ENCODE measurements at places on chromosomes 2 and 18.

DNA sequence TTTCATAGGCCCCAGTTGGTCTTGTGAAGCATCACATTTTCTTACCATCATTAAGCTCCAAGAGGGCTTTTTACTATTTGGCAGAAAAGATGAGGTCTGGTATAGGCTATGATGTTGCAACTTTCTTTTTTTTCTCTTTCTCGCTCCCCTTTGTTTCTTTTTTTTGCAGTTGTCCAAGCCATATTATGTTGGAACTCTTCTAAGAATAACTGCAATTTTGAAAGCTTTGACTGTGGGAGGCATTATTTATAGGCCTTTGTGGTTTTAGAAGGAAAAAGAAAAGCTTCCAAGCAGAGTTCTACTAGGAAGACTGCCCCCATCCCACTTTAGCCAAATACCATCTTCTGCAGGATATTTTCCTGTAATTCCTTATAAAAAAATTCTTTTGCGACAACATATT lies 571.6 kb downstream of the ARHGAP15 start:
- DNase-seq: no peak

DNA sequence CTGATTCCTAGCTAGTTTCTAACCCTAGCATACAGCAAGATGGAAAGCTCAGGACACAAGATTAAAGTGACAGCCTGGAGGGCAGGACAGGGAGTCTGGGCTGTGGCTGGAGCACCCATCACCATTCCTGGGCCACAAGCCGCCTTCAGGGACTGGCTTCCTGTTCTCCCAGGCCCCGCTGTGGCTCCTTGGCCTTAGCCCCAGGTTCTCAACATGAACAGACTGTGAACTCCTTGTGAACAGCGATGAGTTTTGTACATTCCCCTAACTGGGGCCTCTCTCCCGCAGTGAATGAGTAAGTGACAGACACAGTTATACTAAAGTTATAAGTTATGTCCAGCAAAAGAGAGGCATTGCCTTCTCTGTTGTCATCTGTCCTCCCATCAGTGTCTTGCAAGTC lies 35.9 kb upstream of the SLC14A1 start:
- no peak for DNase-seq

DNA sequence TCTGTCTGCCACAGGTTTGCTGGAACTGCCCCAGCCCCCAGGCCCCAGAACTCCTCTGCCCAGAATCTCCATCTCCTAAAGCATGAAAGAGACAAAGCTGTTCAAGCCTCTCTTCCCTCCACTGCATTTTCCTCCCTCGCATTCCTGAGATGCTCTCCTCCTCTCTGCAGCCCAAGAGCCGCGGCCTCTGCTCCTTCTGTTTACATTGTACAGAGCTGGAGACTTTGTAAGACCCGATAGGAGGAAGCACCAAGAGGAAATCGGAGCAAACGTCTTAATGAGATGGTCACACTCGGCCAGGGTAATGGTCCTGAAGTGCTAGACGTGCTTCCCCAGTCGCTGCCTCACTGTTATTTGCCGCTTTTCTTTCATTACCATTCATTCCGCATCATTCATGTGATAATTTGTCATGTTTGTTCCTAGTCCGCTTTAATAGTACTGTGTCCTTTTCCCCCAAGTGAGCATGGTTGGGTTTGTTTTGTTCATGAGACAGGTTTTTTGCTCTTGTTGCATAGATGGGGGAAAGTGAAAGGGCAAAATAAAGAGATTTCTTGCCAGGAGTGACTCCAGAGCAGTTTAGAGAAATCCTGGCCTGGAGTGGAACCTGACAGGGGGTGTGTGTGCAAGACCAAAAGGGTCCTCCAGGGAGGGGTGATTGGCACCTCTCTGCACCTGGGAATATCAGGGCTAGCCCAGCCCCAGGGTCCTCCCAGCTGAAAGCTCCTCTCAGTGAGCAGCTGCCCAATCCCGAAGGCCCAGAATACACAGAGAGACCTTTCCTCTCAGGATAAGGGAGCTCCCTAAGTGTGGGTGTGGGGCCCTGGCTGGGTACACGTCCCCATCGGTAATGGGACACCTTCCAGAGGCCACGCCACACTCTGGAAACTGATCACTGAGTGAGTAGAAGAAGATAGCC lies 44.9 kb upstream of the ID2 start:
- DNase-seq: no peak

DNA sequence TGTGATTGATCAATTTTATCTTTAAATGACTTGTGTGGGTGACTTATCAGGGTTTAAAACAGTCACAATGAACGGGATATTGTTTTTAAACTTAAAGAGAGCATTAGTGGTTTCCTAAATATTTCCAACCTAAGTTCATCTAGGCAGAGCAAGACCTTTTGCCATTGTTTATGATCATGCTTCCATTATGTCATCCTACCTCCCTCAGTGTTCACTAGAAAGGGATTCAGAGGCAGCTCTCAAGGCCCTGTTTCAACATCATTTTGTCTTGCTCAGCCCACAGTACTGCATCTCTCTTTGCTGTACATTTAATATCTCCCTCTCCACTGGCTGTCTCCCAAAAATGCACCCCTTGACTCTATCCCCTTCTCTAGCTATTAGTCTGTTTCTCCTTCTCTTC lies 21.5 kb upstream of the PELI1 start:
- peak; percentile 79 for DNase-seq
